Activated T-helper 2 cell treated with anti-CD3 and anti-CD28 coated beads, Interferon-gamma antibody, Interleukin-2, Interleukin-4, amounts not matched to agents 10 μg/mL and 5 μg/mL and 100 μg/mL, durations not matched to agents 14 hours and 24 hours and 36 hours (primary cell): ENCODE measurements at places on chromosomes 7 and 10. TPM values are rescaled to one million over a fixed set of nuclear protein-coding genes. Genes with fewer than 3 reads are reported as not detected.

AZGP1 gene
- not detected in 2 replicates for total RNA-seq

TMEM176B gene
- total RNA-seq = 0.14 TPM in 1 of 2 replicates, not detected in the other

ZCWPW1 gene
- total RNA-seq = 1.1 and 3.5 TPM in 2 replicates

NPTX2 gene
- total RNA-seq = 0.28 and 0.32 TPM in 2 replicates

CCL24 gene
- not detected in 2 replicates for total RNA-seq

ATRNL1 gene
- 0.50 and 0.87 TPM in 2 replicates for total RNA-seq

ITIH5 gene
- not detected in 2 replicates for total RNA-seq

PIK3CG gene
- 36.6 and 36.7 TPM in 2 replicates for total RNA-seq

BCL7B gene
- 68.6 and 74.5 TPM in 2 replicates for total RNA-seq

DDX56 gene
- total RNA-seq = 131 and 135 TPM in 2 replicates

DGKB gene
- total RNA-seq = not detected in 2 replicates

AGR2 gene
- not detected in 2 replicates for total RNA-seq

ECHS1 gene
- 74.2 and 74.8 TPM in 2 replicates for total RNA-seq

MYH16 gene
- not detected in 2 replicates for total RNA-seq

MLXIPL gene
- total RNA-seq = not detected in 2 replicates

LRIT1 gene
- total RNA-seq = not detected in 2 replicates

ST8SIA6 gene
- not detected in 2 replicates for total RNA-seq

RNF32 gene
- 2.9 and 3.4 TPM in 2 replicates for total RNA-seq

FRMPD2 gene
- 0.09 TPM in 1 of 2 replicates, not detected in the other for total RNA-seq

PHKG1 gene
- total RNA-seq = 2.5 and 3.6 TPM in 2 replicates

CTTNBP2 gene
- total RNA-seq = not detected in 2 replicates

NUPR2 gene
- not detected in 2 replicates for total RNA-seq

MYOF gene
- 32.5 and 33.2 TPM in 2 replicates for total RNA-seq

ZNF853 gene
- 0.23 TPM in 2 replicates for total RNA-seq

PRSS37 gene
- total RNA-seq = not detected in 2 replicates

PDLIM1 gene
- total RNA-seq = 2.7 and 2.9 TPM in 2 replicates

ZNF503 gene
- 0.30 and 0.34 TPM in 2 replicates for total RNA-seq

SPACDR gene
- 3.2 and 4.5 TPM in 2 replicates for total RNA-seq

CALHM1 gene
- total RNA-seq = 0.09 TPM in 1 of 2 replicates, not detected in the other

CYP3A5 gene
- not detected in 2 replicates for total RNA-seq

RAMP3 gene
- 0.14 TPM in 2 replicates for total RNA-seq

MYOZ1 gene
- not detected in 2 replicates for total RNA-seq

BNIP3 gene
- 93.3 and 99.0 TPM in 2 replicates for total RNA-seq

COL28A1 gene
- total RNA-seq = 0.07 TPM in 1 of 2 replicates, not detected in the other
